Fibroblast of lung (primary cell): ENCODE measurements at places on chromosomes 12 and 14. TPM values are rescaled to one million over a fixed set of nuclear protein-coding genes. Genes with fewer than 3 reads are reported as not detected.

Gene OVCH1
- total RNA-seq, result 0.51 and 1.2 TPM in 2 replicates

Gene HELB
- total RNA-seq, result 2.6 and 3.1 TPM in 2 replicates

Gene ATXN2
- 21.1 and 31.2 TPM in 2 replicates for total RNA-seq

Gene SCN8A
- 12.8 and 27.2 TPM in 2 replicates for total RNA-seq

Gene FAM186B
- total RNA-seq, result 0.33 and 0.51 TPM in 2 replicates

Gene RIPK3
- 0.26 and 0.33 TPM in 2 replicates for total RNA-seq
